Placental pericyte (primary cell): ENCODE measurements at places on chromosomes 1 and 21. TPM values are rescaled to one million over a fixed set of nuclear protein-coding genes. Genes with fewer than 3 reads are reported as not detected.

FMO1 gene
- not detected in 2 replicates for total RNA-seq

KDM5B gene
- total RNA-seq, result 91.0 and 101 TPM in 2 replicates

SH2D1B gene
- not detected in 2 replicates for total RNA-seq

PDPN gene
- total RNA-seq, result 20.3 and 249 TPM in 2 replicates

APCS gene
- not detected in 2 replicates for total RNA-seq

TMEM50A gene
- 89.9 and 107 TPM in 2 replicates for total RNA-seq

S100B gene
- total RNA-seq, result 0.29 TPM in 1 of 2 replicates, not detected in the other
